ENCODE measurements at places on chromosomes 11 and 22.

DNA sequence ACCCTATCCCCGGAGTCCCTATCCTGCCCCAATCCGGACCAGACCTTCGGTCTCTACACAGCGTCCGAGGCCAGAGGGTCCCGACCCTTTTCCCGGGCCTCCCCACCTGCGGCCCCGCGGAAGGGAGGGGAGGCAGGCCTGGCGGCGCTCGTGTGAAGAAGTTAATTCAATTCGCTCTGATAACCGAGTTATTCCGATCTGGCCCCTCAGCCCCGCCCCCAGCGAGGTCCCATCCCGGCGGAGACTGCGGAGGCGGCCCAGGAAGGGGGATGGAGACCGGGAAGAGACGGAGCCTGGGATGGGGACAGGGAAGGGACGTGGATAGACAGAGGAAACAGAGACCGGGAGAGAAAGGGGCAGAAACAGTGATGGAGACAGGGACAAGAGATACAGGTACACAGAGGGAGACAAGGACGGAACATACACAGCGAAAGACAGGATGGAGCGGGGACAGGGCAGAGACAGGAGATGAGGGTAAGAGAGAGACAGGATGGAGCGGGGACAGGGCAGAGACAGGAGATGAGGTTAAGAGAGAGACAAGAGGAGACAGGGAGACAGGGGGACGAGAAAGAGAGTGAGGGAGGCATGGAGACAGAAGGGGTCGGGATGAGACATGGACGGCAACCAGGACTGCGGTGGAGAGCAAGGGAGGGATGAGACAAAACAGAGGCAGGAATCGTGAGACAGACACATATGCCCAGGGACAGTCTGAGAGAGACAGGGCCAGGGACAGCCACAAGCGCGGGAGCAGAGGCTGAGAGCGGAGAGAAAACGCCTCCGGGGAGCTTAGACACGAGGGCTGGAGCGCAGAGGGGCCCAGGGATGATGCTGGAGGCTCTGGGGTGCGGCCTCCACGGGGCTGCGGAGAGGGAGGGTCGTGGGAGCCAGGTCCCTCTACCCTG lies 636 bp upstream of the PHOX2A start:
- DNase-seq = no peak

- DNase-seq = no peak
These were observed 1299.3 kb downstream of the BRD1 start for GRCh38 chr22:48528221-48528915.

DNA sequence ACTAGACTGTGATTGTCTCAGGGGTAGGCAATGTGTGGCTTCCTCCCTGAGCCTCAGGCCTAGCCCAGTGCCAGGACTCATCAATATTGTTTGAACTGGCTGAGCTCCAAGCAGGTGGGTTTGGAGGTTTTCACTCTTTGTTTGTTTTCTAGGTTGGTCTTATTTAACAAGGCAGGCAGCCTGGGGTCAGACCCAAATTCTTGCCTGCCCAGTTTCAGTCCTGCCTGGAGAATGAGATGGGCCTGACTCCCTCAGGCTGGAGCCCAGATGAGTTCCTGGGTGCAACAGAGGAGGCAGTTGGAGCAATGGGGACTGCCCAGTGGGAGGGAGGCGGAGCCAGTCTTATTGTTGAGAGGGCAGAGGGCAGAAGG lies 28.3 kb upstream of the TP53I11 start:
- DNase-seq = no peak

GRCh38 chr22:40898850-40899357 lies 37.0 kb upstream of the DNAJB7 start:
- DNase-seq = no peak

DNA sequence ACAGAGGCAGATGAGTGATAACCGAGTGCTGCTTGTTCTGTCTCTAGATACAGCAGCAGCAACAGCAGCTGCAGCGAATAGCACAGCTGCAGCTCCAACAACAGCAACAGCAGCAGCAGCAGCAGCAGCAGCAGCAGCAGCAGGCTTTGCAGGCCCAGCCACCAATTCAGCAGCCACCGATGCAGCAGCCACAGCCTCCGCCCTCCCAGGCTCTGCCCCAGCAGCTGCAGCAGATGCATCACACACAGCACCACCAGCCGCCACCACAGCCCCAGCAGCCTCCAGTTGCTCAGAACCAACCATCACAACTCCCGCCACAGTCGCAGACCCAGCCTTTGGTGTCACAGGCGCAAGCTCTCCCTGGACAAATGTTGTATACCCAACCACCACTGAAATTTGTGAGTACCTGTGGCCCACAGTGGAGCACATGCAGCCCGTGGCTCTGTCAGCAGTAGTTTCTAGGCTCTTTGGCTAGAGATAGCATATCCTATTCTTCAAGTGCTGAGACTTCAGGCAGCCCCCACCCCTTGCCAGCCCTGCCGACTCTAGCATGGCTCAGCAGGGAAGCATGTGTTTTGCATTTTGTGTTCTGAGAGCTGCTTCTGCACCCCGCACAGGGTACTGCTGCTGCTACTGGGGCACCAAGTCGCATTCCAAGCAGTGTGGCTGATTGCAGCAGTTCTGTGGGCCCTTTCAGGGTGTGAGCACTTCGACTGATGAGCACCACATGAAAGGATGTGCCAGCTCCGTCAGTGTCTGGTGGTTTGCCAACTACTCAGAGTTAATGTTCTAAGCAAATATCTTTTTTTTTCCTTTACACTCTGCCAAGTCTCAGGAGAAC lies 59.2 kb downstream of the MED15 start:
- no peak for DNase-seq

DNA sequence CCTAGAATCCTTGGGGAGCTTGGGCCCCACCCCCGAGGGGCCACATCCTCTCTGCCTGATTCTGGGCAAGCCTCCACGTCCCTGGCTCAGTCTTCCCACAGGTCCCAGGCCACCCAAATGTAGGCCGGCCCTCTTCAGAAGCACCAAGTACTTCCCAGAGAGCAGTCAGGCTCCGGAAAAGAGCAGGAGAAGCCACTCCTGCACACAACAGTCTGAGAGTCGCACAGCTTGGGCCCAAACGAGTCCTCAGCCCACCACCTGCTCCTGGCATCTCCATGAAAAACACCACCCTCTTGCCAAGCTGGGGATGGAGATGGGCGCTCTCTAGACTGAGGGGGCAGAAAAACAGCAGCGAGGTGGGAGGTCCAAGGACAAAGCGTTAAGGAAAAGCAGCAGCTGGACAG lies 15.4 kb downstream of the EHD1 start:
- DNase-seq = no peak

DNA sequence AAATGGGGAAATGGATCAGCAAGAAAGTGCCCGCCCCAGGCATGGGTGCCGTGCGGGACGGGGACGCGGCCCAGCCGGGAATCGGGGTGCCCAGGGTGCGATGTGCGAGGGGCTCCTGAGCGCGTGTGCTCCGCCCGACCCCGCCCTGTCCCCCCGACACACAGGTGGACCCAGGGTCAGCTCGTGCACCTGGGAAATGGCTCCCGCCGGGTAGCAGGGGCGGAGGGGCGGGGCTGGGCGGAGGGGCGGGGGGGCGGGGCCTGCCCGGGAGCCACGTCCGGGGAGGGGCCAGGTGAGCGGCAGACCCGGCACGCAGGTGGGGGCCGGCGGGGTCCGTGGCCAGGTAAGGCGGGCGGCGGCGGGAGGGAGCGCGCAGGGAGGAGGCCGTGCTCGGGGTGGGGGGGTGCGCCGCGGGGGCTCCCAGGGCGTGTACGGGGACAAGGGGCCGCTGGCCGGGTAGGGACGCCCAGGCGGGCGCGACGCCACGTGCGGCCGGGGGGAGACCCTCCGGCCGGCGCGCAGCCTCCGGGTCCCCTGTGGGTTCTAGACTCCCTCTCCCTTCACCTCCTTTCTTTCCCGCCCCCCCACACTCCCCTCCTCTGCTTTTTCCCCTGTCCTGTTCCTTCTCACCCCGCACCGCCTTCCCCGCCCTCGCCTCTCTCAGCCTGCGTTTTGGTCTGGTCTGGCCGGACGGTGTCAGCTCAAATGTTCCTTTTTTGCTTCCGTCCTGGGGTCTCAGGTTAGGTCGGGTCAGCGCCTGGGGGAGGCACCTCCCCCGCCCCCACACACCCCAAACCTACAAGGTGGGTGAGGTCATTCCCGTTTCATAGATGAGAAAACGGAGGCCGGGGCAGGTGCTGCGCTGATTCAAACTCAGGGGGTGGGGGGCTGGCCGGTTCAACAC lies at the start of gene ARHGAP8:
Gene ARHGAP8 (plus strand): TSS at position 291 of the 904 bp plus-strand sequence. CDS start 33,953 bp downstream, outside the sequence.
- DNase-seq = no peak

DNA sequence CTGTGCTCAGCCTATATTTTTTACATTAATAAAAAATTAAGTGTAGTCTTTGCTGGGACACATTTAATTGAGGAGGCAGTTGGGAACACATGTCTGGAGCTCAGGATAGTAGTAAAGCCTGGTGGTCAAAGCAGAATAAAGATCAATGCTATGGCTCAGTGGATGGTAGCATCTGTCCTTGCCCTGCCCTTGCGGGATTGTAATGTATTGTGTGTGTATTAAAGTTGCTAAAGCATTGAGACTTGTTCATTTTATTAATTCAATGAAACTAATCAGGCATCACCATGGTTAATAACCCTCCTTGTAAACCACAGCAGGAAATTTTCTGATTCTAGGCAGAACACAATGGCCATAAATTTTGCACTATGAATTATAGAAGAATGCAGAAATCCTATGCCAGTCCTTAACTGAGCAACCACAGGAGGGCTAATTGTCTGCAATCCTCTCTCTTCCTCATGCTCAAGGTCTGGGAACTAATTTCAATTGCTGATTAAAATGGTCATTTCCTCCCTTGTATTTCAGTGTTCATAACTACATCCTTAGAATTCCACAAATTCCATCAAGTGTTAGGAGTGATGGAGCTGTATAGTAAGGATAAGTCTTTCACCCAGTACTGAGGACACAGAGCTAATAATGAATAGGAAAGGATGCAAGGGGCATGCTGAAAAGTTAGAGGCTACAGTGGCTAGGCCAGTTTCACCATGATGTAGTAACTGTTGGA lies 403.2 kb upstream of the DDI1 start:
- no peak for DNase-seq

GRCh38 chr22:25492162-25492561 lies 72.3 kb upstream of the GRK3 start:
- no peak for DNase-seq

DNA sequence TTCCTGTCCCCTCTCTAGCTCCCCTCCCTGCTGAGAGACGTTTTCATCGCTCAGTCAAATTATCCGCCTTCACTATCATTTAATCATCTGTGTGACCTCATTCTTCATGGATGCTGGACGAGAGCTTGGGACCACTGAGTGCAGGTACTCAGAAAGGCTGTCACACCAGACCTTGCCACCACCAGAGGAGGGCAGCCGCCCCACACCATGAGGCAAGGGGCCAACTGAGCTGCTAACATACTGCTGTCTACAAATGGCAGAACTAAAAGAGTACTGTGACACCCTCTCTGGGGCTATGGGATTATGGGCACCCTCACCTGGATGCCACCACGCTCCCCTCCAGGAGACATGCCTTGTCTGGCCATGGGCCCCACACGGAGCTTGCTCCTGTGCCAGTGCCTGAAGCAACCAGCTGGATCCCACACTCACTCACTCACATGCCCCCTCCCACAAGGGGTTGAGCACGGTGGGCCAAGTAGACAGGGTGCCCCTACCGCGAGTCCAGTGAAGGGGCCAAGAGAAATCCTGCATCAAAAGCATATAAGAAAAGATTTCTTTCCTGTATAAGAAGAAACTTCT lies 670.0 kb upstream of the CCDC90B start:
- no peak for DNase-seq

DNA sequence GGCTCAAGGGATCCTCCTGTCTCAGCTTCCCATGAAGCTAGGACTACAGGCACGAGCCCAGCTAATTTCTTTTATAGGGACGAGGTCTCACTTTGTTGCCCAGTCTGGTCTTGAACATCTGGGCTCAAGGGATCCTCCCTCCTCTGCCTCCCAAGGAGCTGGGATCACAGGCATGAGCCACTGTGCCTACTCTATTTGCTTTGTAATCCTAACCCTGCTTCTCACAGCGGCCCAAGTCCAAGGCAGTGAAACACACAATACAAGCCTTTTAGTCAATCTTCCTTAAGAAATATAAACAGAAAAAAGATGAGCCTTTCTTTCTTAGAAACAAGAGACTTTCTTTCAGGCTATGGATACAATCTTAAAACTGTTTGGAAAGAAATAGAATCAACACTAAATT lies 115.2 kb upstream of the SORL1-AS1 start:
- no peak for DNase-seq

DNA sequence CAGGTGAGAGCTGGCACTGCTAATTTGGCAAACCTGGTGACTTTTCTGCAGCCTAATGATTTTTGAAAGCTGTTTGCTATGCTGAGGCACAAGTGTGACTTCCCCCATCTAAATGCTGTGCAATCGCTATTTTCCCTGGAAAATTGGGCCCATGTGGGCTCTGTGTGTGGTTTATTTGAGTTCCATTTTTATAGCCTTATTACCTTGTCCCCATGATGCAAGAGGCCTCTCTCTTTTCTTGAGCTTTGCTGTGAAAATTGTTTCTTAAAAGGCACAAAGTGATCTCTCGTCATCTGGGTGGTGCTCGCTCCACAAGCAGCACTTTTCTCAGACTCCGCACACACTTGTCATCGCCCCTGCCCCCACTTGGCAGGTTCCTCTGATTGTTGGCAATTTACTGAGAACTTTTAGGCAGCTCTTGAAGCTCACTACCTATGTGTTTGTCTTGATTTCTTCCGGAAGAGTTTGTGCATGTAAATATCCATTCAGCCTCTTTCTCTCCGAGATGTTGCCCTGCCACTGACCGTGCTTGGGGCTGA lies 24.9 kb downstream of the BMAL1 start:
- no peak for DNase-seq

- no peak for DNase-seq
These were observed 46.4 kb downstream of the ME3 start for GRCh38 chr11:86625981-86626380.

- DNase-seq = no peak
These were observed 47.9 kb upstream of the SUSD2 start for GRCh38 chr22:24133187-24133965.

- DNase-seq = no peak
These were observed 49.7 kb downstream of the MIAT start for GRCh38 chr22:26707090-26707489.

DNA sequence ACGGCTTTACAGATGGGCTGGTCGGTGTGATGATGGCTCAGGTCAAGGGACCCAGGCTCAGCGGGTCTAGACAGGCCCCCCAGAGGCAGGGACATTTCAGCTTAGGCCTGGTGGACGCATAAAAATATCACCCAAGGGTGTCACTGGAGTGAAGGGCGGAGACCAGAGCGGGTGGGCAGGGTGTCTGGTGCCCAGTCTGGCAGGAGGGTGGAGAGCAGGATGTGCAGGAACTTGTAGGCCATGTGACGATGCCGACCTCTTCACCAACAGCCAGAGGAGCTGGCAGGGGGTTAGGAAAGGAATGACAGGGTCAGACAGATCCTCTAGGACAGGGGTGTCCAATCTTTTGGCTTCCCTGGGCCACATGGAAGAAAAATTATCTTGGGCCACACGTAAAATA lies 4.5 kb downstream of the MAPK8IP1 start:
- DNase-seq = no peak

- DNase-seq = no peak
These were observed 718 bp downstream of the LTBP3 start for GRCh38 chr11:65557280-65558001.

Data from NK-92 treated with Interleukin-12 subunit alpha and Interleukin-12 subunit beta, amount 100 ng/mL, for 24 hours (cell line).